Keratinocyte (primary cell): ENCODE measurements at places on chromosomes 2 and 18. TPM values are rescaled to one million over a fixed set of nuclear protein-coding genes. Genes with fewer than 3 reads are reported as not detected.
A peak's percentile ranks its signal among the peaks of the same experiment; 100 is the strongest.

Gene G6PC2
- not detected in 3 replicates for polyA plus RNA-seq

Gene MBP
- 30.7 to 38.7 TPM (median 35.6 TPM) in 3 replicates for polyA plus RNA-seq

Gene LYPD6B
- polyA plus RNA-seq, result 17.0 to 30.8 TPM (median 24.7 TPM) in 3 replicates

- DNase-seq, result no peak
Measured at GRCh38 chr2:3174626-3175567, 202.7 kb downstream of the EIPR1 start.

- DNase-seq, result no peak
Measured at GRCh38 chr18:78228974-78229373, 750.6 kb upstream of the SALL3 start.

- peak; percentile 30 for DNase-seq
Measured at GRCh38 chr18:35697869-35698268, 116.3 kb downstream of the GALNT1 start.

DNA sequence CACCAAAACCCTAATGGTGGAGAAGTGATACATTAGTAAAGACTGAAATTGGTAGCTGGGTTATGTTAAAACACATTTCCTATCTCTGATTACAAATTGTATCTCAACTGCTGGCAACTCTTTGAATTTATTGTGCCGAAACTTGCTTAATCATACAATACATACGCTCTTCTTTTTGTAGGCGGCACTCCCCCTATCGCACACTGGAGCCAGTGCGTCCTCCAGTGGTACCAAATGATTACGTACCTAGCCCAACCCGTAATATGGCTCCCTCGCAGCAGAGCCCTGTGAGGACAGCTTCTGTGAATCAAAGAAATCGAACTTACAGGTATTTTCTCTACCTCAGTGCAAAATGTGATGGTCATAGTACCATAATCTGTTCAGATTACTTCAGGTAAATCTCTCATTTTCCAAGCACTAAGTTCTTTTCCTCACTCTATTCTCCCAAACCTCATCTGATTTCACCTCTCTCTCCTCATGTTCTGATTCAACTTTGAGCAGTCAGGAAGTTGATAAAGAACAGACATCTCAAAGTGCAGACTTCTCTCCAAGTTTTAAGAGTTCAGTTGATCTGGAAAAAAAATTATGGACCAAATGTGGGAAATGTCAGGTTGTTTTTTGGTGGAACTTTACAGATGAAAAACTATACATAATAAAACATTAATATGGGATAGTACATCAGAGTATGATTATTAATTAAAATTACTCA lies 66.5 kb downstream of the ABI2 start:
- DNase-seq, result no peak

DNA sequence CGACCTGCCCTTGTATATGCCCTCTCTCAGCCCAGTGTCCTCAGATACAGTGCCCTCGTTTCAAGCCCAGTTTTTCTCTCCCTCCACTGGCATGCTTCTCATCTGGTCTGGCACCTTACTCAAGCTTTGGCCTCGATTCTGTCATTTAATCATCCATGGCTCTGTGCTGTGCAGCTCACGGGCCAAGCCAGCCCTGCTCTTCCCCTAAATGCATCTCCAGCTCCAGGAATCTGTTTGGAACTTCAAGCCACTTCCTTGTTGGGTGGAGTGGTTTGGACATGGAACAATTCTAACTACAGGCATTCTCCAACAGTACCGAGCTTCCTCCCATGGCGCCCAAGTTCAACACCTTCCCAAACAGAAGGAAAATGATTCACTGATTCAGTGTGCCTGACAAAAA lies 76.7 kb upstream of the ZNF397 start:
- DNase-seq, result no peak
